ENCODE measurements at places on chromosomes 2 and 18.

- DNase-seq, result no peak
These were observed 20.9 kb downstream of the SPEG start for GRCh38 chr2:219455581-219455980.

DNA sequence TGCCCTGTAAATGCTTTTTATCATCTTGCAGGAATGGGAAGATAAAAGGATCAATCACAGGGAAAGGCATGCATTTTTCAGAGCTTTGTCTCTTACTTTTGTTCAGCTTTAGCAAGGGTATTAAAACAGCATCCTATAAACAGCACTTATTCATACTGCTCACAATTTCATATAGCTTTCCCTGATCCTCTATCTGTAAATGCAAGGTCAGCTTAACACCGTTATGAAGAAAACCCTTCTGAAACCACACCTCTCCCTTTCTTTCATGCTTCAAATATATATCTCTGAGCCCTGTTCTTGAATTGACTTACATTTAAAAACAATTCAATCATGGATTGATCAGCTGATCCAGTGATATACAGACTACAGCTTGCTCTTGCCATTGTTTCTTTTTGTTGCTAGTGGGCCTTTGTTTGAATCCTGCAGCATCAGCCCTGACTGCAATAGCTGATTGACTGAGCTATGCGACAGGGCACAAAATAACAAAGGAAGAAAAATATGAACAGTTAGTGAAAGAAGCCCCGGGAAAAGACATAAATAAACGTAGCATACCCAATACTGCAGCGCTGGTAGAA lies 795.5 kb upstream of the CDH2 start:
- no peak for DNase-seq

GRCh38 chr2:23709311-23709710 lies 217.6 kb downstream of the ATAD2B start:
- DNase-seq, result no peak

GRCh38 chr2:45747363-45747762 lies 95.9 kb downstream of the PRKCE start:
- DNase-seq, result no peak

GRCh38 chr18:79147014-79147413 lies 77.8 kb downstream of the ATP9B start:
- DNase-seq, result no peak

DNA sequence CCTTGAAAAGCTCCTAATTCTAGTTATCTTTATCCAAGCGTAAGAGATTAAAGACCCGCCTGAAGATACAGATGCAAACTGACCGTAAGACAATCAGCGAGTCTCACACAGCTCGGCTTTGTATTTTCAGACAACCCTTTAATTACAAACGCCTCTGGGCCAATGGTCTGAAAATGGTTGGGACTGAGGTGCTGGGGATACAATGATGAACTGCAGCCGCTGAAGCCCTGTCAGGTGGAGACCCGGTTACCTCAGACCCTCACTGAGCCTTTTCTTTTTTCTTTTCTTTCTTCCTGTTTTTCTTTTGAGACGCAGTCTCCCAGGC lies 715 bp upstream of the CFAP36 start:
- no peak for DNase-seq

GRCh38 chr2:159797543-159798375 lies at the start of gene CD302:
CD302 (minus strand) TSS chr2:159798208; CDS start chr2:159798198, 10 bp downstream.
- DNase-seq, result peak; percentile 56

DNA sequence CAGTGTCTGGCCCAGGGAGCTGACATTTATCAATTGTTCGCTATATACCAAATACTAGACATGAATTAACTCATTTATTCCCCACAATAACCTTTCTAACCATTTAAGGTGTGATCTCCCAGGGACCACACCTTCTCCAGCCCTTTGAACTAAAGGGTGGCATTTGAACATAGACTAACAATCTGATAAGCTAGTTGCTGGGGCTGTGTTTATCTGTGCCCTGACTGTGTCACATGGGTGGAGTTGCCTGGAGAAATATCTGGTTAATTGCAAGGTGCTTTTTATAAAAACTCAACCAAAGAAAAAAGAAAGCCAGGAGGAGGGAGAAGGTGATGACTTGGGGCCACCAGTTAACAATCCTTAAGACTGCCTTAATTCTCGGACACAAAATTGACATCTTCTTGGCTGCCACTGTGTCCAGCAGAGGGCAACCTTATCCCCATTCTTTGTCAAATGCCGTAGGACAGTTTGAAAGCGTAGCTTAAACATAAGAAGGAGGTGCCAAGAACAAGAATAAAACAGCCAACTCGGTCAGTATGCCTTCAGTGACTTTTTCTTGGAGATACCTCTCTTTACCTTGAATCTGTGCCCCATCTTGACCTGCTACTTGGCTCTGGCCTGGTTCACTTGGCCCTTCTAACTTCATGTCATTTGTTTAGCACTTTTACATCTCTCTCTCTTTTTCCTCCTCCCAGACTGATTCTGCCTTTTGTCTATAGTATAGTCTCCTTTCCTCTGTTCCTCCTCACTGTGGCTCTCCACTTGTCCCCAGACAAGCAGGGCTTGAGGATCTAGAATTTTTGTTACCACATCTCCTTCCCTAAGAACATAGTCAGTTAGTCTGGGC lies 183.4 kb downstream of the MYO3B start:
- DNase-seq, result peak; percentile 11

Measured in hippocampal formation (tissue), 2 donors.